Dermis blood vessel endothelial cell (primary cell): ENCODE measurements at places on chromosomes 13 and 19. TPM values are rescaled to one million over a fixed set of nuclear protein-coding genes. Genes with fewer than 3 reads are reported as not detected.
A peak's percentile ranks its signal among the peaks of the same experiment; 100 is the strongest.

DNA sequence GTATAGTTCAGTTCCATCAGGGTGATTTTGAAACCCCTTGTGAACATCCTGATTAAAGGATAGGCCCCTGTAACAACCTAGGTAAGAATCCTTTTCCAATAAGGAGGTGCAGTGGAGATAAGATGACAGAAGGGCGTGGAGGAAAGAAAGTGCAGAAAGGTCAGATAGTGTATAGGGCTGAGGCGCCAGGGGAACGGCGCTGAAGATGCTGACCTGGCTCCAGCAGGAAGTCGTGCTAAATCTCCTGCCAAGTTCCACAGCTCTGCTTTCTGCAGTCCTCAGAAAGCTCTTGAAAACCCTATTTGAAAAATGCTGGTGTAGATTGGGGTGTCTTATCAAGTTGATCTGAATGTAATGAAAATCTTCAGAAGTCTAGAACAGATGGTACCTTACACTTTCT lies 221.7 kb downstream of the COG6 start:
- DNase-seq, result peak; percentile 59

GRCh38 chr13:31322702-31323405 lies 123.1 kb downstream of the B3GLCT start:
- DNase-seq, result no peak

DNA sequence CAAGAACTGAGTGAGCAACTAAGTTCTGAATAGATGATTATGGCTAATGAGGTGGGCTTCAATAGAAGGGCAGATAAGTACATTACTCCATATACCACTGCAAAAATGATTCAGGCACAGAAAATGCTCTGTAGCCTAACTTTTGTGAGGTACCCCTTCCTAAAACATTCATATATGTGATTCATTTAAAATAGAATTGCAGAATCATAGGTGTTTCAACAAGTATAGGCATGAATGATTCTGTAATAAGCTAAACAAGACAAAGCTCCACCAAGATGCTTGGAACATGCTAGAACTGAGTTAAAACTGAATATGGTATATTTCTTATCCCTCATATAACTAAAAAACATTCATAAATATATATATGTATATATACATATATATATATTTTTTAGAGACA lies 12.1 kb downstream of the KBTBD7 start:
- DNase-seq, result no peak

- peak; percentile 74 for DNase-seq
These were observed 34.4 kb upstream of the MIR17HG start for GRCh38 chr13:91313103-91313502.

- DNase-seq, result no peak
These were observed 14.8 kb upstream of the DNAJC15 start for GRCh38 chr13:43008596-43008995.

DNA sequence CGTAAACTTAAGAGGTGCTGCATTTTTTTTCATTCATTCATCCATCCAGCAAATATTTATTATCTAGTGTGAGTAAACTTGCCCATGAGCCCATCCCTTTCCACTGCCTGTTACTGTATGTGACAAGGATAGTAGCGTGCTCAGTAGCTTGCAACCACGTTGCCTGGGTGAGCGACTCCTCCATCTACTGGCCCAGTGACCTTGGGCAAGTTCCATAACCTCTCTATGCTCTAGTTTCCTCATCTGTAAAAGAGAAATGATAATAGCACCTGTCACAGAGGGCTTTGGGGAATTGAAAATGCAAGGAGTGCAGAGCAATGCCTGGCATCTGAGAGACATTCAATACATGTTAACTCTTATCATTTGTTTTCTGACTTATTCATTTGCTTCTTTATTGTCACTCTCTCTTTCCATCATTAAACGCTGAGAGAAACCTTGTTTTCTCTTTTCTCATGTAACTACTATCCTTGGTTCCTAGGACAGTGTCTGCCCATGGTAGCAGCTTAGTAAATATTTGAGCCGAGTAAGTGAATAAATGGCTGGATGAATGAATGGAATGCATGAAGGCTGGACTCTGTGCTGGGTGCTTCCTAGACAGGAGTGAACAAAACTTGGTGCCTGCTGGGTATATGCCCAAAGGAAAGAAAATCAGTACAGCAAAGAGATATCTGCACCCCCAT lies 19.9 kb downstream of the LRCH1 start:
- DNase-seq, result no peak

DNA sequence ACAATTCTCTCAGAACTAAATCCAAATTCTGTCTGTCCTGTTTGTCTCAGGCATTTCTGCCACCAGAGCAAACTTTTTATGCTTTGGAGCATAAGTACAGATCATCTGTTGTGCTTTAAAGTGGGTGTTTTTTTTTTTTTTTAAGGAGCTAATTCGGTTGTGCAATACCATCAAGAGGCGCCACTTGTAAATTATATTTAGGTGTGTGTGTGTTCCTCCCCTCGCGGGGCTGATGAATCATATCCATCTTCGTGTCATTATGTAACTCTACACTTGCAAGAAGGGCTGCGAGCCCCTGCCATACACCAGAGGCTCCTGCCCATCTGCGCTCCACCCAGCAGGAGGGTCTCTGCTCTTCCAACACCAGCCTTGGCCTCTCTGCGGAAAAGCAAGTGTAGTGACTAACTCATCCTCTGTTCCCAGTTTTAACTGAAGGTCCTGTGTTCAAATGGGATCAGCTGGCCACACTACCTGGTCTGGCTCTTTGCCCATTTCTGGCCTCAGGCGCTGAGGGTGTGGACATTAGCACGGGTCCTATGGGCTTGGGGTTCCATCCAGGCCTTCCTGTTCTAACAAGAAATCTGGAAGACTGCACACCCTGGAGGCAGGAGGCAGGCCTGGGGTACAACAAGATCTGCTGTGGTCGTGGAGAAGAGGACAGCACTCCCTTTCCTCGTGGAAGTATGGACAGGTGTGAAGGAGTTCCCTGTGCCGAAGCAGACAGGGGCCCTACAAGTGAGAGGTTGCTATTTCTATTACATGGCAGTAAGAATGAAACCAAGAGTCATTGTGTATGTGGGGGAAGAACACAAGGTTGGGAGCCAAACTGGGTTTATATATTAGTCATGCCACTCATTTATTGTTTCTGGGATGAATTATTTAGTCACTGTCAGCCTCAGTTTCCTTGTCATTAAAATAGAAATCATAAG lies 96.1 kb upstream of the MBNL2 start:
- no peak for DNase-seq

Gene GPC5
- total RNA-seq, result 0.23 and 0.34 TPM in 2 replicates

Gene MBD3L4
- total RNA-seq, result not detected in 2 replicates

Gene FPR1
- total RNA-seq, result not detected in 2 replicates

Gene CELF5
- not detected in 2 replicates for total RNA-seq
